Stimulated activated CD4-positive, alpha-beta T cell treated with anti-CD3 and anti-CD28 coated beads, Interleukin-2, amount 100 ng/mL, for 4 hours (primary cell): ENCODE measurements at places on chromosomes 6 and 20.

GRCh38 chr6:52554684-52555280 lies 22.1 kb downstream of the TRAM2 start:
- no peak for DNase-seq

- DNase-seq, result no peak
Observed at GRCh38 chr6:128487746-128488145, 32.7 kb downstream of the PTPRK start.

GRCh38 chr6:4568138-4568537 lies 208.1 kb upstream of the CDYL start:
- DNase-seq, result no peak

GRCh38 chr6:4802312-4802935 lies 26.2 kb downstream of the CDYL start:
- no peak for DNase-seq

DNA sequence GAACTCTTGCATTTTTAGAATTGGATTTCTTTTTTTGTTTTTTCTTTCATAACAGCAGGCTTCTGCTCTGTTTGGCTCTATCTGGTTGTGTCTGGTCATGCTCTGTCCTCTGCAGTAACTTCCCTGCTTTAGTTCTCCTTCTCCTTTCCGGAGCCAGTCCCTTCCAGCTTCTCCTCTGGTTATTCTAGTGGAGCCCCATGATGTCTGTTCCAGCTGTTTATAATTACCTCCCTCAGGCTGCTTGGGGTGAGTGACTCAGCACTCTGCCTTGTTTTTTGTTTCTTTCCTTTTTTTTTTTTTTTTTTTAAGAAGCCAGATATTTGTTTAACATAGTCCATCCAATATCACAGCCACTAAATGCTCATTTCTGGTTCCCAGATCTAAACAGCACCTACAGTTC lies 409.6 kb downstream of the MAFB start:
- no peak for DNase-seq
